ENCODE measurements at places on chromosomes 6 and 20.

GRCh38 chr6:1039191-1039590 is 272.7 kb upstream of the FOXQ1 start:
- DNase-seq = no peak

DNA sequence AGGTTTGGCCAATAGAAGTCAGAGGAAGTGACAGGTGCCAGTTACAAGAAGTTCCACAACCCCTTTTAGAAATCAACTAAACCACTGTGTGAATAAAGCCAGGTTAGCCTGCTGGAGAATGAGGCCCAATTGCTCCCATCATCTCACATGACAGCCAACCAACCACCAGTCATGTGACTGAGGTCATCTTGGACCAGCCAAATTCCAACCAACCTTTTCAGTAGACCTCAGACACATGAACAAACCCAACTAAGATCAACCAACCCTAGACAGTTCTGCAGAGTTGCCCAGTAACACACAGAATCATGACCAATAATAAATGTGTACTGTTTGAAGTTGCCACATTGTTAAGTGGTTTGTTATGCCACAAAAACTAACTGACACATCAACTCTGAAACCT is 44.6 kb upstream of the GGTLC1 start:
- no peak for DNase-seq

- DNase-seq = no peak
These were observed 22.1 kb downstream of the REPS1 start for GRCh38 chr6:138965971-138966370.

DNA sequence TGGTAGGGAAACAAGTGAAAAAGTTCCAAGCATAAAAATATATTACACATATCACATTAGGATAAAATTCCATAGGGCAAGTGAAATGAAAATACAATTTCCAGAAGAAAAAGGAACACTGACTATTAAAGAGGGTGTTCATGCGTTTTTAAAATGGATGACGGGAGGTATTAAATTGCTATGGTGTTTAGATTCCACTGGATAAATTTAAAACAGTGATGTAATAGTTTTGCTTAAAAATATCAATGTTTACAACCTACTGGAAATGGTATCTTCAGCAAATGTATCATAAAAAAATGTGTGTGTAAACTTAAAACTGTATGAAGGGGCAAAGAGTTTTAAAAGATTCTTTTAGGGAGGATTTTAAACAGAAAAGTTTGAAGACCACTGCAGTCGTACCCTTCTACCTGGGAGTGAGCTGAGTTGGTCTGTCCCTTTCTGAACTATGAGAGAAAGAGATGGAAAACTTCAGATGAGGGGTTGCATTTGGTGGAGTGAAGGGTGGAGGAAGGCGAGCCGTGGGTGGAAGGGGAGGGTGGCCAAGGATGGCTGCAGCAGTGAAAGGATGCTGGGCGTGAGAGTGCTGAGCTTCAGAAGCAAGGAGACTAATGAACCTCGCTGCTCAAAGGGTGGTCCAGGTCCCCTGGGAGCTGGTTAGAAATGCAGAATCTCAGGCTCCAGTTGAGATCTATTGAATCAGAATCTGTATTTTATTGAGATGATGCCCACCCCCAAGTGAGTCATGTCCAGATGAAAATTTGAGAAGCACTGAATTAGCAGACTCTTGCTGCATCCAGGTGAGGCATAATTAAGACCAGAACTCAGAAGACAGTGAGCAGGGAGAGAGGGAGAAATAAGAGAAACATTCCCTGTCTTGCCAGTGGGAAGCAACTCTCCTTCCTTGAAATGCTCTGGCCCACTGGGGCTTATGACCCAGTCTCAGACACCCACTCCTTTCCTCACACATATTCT is 54.5 kb upstream of the MRPS10 start:
- no peak for DNase-seq

DNA sequence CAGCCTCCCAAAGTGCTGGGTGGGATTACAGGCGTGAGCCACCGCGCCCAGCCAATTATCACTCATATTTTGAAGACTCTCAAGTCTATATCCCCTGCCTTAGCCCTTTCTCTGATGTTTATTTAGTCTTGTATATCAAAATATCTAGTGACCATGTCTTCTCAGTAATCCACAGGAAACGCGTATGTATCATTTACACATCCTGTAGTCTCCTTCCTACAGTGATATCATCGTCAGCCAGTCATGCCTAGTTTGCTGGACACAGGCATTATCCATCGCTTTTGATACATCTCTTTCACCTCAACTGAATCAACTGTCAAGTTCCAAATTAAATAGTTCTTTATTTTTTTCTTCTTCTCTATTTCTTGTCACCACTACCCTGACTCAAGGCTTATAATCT is 223.7 kb downstream of the NKAIN2 start:
- no peak for DNase-seq

- DNase-seq = no peak
These were observed 8.7 kb upstream of the RAMACL start for GRCh38 chr6:166595061-166595780.

DNA sequence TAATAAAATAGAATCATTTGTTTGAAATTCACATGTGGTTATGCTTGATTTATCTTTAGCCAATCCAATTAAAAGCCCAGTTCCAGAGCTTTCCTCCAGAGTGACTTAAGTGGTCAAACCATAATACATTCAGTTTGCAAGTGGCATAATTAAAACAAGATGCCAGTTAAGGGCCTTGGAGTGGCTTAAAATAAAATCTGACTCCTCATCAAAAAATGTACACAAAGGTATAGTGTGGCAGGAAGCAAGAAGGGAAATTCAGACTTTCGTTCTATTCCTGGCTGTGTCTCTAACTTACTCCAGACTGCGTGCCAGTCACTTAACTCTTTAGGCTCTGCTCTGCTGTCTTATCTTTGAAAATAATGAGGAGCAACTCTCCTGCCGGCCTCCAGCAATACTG is 251.3 kb upstream of the PRND start:
- no peak for DNase-seq
